Stimulated activated CD8-positive, alpha-beta memory T cell treated with anti-CD3 and anti-CD28 coated beads, Interleukin-7, amount 100 ng/mL, for 1 hour (primary cell): ENCODE measurements at places on chromosomes 3 and 15.

DNA sequence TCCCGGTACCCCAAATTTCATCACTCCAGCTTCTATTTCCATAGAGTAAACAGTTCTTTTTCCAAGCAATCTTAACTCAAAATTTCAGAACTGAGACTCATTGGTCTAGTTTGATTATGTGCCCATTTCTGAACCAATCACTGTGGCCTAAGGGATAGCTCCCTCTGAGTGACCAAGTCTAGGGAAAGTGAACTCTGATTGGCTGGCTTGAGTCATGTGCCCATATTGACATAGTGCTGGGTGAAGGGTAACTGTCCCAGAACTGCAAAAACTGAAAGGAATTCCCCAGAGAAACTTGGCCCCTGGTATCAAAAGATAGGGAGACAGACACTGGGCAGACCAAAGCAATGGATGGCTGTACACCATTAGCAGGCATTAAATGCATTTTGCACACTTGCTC, 171.2 kb upstream of the WNT5A start:
- DNase-seq, result no peak

- no peak for DNase-seq
Observed at GRCh38 chr15:53586799-53587198, 172.7 kb downstream of the WDR72 start.

DNA sequence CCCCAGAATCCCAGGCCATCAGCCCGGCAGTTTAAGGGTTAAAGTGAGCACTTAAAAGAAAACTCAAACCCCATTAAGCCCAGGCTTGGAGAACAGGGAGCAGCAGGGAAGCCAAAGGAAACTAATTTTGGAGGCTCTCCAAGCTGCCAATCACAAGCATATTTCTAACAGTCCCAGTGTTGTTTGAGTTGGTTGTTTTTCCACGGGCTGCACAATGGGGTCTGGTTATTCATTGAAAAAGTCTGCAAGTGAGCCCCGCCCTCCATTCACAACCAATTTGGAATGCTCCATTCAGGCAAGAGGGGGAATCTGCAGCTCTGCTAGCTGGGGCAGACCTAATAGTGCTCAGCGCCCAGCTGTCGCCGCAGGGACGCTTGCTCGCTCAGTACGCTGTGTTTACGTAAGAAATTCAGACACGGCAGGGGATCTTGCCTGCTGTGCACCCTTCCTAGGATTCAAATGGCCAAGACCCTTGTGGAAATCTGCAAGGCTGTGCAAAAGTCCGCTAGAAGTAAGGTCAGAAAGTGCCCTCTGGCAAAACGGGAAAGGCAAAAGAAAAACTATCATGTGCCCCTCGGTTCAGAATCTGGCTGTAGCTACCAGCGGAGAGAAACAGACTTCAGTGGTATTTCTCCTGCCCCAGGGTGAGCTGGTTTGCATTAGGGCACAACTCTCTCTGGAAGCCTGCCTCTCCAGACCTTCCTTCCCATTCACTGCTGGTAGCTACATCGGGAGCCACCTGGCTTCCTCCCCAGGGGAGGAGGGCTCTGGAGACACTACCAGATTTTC, 11.0 kb downstream of the ETV5 start:
- DNase-seq, result no peak

DNA sequence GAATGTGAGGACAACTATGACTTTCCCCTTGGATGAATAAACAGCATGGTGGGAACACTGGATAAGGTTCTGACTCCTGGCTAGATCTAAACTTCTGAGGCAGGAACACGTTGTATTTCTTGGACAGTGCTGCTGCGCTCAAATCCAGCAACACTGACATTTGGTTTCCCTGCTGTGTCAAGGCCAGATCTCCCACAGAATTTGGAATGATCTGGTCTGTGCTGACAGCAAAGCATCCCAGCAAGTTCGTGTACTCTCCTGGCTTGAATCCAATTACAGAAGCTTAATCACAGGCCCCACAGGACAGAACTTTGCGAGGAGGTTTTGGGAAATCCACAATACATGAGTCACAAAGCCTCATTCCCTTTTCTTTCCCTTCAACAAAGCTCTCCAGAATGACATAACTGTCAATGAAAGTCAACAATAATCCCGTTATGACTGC, 92.5 kb downstream of the ADAMTS9 start:
- no peak for DNase-seq

DNA sequence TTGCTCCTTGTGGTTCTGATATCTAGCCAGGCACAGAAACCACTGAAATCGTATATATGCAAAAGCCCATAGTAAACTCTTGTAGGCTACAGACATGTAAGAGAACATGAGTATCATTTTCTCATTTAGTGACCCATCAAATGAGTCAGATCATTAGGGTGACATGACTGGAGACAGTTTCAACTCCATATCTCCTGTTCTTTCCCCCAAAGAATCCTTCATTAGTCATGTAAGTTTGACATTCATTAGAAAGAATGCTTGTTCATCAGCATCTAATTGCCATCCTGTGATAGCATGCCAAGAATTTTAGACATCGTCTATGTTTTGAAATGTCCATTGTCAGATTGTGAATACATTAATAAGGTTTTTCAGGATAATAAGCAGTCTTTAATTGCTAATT, 264.9 kb upstream of the TPM1 start:
- DNase-seq, result no peak

- no peak for DNase-seq
Observed at GRCh38 chr3:54357301-54357700, 234.9 kb downstream of the CACNA2D3 start.

DNA sequence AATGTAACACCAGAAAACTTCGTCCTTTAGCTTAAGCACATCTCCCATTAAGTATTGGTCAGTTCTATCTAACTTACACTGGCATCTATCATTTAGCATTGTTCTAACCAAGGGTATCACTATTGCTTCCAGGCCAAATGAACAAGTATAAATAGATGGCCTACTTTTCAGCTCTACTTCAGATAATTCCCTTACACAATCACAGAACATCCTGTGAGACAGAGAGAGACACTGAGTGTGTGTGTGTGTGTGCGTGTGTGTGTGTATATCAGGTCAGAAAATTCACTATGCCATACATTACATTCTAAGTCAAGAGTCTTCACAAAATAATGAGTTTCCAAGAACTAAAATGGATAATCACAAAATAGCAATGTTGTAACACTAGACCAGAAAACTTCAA, 39.1 kb downstream of the SCAPER start:
- no peak for DNase-seq

DNA sequence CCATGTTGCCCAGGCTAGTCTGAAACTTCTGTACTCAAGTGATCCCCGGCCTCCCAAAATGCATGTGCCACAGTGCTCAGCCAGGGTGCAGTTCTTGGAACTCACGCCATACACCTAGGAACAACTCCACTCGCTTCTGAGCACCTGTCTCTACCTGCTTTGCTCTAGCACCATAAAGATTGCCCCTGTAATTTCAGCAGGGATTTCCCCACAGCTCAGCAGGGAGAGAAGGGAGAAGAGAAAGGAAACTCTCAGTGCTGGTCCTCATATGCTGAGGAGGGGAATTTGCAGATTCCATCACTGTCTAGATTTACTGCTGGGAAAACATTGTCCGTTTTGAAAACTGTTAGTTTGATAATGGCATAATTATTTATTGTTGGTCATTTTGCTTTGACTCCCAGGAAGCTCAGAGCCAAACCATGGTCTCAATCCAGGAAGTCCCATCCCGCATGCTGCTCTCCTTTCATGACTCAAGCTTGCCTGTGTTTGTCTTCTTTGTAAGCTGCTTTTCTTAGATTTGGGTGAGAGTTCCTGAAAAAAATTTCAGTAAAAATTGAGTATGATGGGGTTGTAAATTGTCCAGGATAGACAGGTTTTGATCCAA, 24.2 kb downstream of the TRIM71 start:
- DNase-seq, result no peak

DNA sequence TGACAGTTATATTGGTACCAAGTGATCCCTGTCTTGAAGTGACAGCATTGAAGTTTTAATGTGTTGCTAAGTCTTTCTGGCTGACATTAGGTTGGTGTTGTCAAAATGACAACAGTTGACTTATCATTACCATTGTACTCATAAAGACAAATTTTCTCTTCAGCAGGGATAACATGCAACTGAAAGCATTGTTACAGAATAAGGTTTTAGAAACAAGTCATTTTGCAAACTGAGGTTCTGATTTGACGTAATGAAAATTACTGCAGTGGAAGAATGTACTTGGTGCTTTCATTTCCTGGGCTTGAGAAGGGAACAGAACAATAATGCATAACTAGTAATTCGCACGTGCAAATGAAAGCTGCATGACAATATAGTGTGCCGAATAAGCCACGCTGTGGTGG, 75.1 kb downstream of the MOBP start:
- no peak for DNase-seq

- no peak for DNase-seq
Observed at GRCh38 chr3:152574461-152575079, 260.4 kb upstream of the P2RY1 start.

DNA sequence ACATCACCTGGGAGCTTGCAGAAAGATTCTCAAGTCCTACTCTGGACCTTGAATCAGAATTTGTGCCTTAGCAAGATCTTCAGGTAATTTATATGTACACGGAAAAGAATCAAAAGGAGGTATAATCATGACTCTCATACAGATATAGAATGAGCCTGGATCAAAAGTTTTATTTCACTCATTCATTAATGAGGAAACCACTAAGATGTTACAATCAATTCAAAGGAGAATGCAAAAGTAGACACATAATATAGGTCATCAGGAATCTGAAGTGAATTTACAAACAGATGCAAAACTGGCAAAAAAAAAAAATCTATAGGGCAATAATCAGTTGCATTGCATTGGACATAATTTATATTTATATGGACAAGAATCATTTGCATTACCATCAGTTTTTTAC, 195.4 kb upstream of the TLE3 start:
- DNase-seq, result no peak

GRCh38 chr3:5543047-5543446, 355.5 kb downstream of the EDEM1 start:
- no peak for DNase-seq
